ENCODE measurements at places on chromosomes 6 and 20. TPM values are rescaled to one million over a fixed set of nuclear protein-coding genes. Genes with fewer than 3 reads are reported as not detected.

The SOX4 gene
- total RNA-seq: 4.5 TPM

The ANKRD66 gene
- total RNA-seq: not detected

The VARS2 gene
- 40.4 TPM for total RNA-seq

The UNC5CL gene
- total RNA-seq: 1.2 TPM

The PAK5 gene
- not detected for total RNA-seq

The RNF8 gene
- 22.8 TPM for total RNA-seq

The NELFCD gene
- 81.2 TPM for total RNA-seq

The RWDD1 gene
- total RNA-seq: 40.5 TPM

The GSTA2 gene
- total RNA-seq: not detected

The KIF25 gene
- not detected for total RNA-seq

The PPP1R16B gene
- total RNA-seq: 55.0 TPM

The TGM3 gene
- not detected for total RNA-seq

The TREM1 gene
- not detected for total RNA-seq

The UBE3D gene
- total RNA-seq: 7.0 TPM

The ARMH2 gene
- 1.4 TPM for total RNA-seq

The UBD gene
- 0.61 TPM for total RNA-seq

The ABCF1 gene
- 85.2 TPM for total RNA-seq

The APCDD1L gene
- total RNA-seq: not detected

The PCSK2 gene
- not detected for total RNA-seq

The TNFRSF21 gene
- 0.20 TPM for total RNA-seq

The NR2E1 gene
- not detected for total RNA-seq

The OPRL1 gene
- 0.70 TPM for total RNA-seq

The RHAG gene
- not detected for total RNA-seq

The GABRR1 gene
- total RNA-seq: not detected

The MROH8 gene
- 1.6 TPM for total RNA-seq

The EFCAB8 gene
- 0.50 TPM for total RNA-seq

The CST2 gene
- total RNA-seq: not detected

The RANBP9 gene
- 52.4 TPM for total RNA-seq

The HLA-DRB5 gene
- total RNA-seq: 43.3 TPM

The SNX3 gene
- total RNA-seq: 80.2 TPM

The TPX2 gene
- total RNA-seq: 117 TPM

The FGD2 gene
- total RNA-seq: 2.0 TPM

The NDUFAF5 gene
- total RNA-seq: 26.8 TPM

The LTB gene
- 767 TPM for total RNA-seq

The NFATC2 gene
- 63.6 TPM for total RNA-seq
